Activated T-cell treated with anti-CD3 and anti-CD28 coated beads, Interleukin-2, amount 50 U/mL, for 1 hour (primary cell): ENCODE measurements at places on chromosomes 3 and 15.

- DNase-seq: no peak
These were observed 74.8 kb downstream of the NR1I2 start for GRCh38 chr3:119856695-119857094.

GRCh38 chr3:29454161-29454611, 173.3 kb downstream of the RBMS3 start:
- no peak for DNase-seq

DNA sequence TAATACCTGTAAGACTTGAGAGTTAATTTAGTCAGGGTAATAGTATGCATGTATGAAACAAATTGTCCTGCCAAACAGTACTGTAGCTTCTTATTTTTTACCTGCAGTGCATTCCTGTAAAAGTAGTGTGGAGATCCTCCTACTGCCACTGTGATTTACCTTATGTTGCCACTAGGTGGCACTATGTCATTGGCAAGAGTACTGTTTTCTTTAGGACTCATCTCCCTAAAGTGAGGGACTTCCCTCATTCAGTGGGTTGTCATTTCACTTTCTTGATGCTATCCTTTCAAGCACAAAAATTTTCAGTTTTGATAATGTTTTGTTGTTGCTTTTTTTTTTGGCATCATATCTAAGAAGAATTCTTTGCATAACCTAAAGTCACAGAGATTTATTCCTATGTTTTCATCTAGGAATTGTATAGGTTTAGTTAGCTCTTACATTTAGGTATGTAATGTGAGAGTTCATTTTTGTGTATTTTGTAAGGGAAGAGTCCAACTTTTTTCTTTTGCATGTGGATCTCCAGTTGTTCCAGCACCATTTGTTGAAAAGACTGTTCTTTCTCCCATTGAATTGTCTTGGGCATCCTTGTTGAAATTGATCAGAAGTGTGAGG, 105.7 kb downstream of the AKAP13 start:
- DNase-seq: no peak

DNA sequence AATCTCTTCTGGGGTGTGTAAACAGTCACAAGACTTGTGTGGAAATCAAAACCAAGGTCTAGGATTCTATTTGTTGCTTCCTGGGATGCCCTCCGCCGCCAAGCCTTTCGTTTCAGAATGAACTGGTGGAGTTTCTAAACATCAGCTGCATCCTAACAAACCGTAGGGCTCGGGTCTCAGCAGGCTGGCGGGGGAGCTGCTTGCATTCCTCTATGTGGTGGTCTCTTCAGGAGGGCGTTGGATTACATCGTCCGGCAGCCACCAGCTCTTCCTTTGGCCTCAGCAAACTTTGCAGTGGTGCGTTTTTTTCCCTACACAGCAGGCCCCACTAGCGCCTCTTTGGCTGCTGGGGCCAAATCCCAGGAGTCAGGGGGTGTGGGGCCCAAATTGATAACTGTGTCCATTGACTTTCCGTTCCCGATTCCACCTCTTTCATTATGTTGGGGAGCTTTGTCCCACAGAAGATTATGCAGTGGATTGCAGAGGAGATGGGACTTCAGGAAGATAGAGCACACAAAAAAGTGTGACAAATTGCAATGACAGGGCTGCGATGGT, 390.0 kb upstream of the NR2F2 start:
- no peak for DNase-seq

- DNase-seq: peak; percentile 62
These were observed 1.4 kb downstream of the KBTBD13 start for GRCh38 chr15:65077981-65078352.

GRCh38 chr3:135089451-135089850, 294.4 kb downstream of the EPHB1 start:
- DNase-seq: no peak

GRCh38 chr3:145767909-145768308, 393.1 kb downstream of the PLOD2 start:
- DNase-seq: no peak

- DNase-seq: no peak
These were observed 79.6 kb downstream of the DHX36 start for GRCh38 chr3:154244644-154245043.
